ENCODE measurements at places on chromosomes 3 and 15. TPM values are rescaled to one million over a fixed set of nuclear protein-coding genes. Genes with fewer than 3 reads are reported as not detected.

GRCh38 chr3:152374262-152374990 lies 105.7 kb downstream of the MBNL1 start:
- no peak for DNase-seq

RFTN1 gene
- 21.2 TPM for polyA plus RNA-seq

- no peak for DNase-seq
Measured at GRCh38 chr15:31100738-31101137, 787 bp downstream of the TRPM1 start.

GABRA5 gene
- 0.26 TPM for polyA plus RNA-seq

- no peak for DNase-seq
Measured at GRCh38 chr3:23314981-23315762, 112.0 kb downstream of the UBE2E2 start.

SLC12A1 gene
- not detected for polyA plus RNA-seq

KBTBD13 gene
- polyA plus RNA-seq = not detected

GRCh38 chr15:63396152-63396928 lies 14.7 kb upstream of the CA12 start:
- no peak for DNase-seq

- no peak for DNase-seq
Measured at GRCh38 chr3:44340058-44340395, 1.5 kb downstream of the TCAIM start.

SEMA3G gene
- 0.10 TPM for polyA plus RNA-seq

DNA sequence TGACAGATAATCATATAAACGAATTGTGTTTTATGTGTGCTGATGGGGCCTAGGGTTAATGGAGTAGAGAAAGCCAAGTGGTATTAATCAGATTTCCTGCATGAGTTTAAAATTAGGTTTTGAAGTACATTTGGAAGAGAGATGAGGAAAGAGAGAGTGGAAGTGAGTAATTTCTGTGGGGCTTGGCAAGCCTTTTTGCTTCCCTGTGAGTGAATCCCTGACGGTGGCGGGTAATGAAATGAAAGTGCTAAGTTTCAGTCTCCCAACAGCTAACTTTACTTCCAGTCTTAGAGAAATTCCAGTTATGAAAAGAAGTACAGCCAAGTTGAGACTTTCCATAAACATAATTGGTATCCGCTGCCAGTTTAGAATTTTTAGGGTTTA lies 139.4 kb downstream of the BBX start:
- no peak for DNase-seq
